MG63 (cell line): ENCODE measurements at places on chromosomes 7 and 10.

DNA sequence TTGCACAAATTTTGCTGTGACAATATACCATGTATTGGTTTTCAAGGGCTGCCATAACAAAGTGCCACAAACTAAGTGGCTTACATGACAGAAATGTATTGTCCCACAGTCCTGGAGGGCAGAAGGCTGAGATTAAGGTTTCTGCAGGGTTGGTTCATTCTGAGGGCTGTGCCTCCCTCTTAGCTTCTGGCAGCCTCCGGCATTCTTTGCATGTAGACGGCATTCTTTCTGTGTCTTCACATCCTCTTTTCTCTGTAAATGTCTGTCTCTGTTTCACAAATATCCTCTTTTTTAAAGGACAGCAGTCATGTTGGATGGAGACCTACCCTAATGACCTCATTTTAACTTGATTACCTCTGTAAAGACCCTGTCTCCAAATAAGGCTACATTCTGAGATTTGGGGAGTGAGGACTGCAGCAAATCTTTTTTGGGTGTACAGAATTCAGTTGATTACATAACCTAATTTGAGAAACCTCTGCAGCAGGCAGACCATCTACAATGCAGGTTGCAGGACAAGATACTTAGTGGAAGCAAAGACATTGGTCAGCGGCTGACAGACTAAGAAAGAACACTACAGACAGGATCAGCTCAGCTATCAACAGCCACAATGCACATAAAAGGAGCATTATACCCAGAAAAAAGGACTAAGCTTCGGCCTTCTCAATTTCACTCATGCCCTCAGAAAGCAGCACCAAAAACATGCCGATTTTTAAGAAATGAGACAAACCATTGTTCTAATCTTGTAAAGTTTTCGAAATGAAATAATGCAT is 84.6 kb upstream of the FAM3C start:
- no peak for DNase-seq

DNA sequence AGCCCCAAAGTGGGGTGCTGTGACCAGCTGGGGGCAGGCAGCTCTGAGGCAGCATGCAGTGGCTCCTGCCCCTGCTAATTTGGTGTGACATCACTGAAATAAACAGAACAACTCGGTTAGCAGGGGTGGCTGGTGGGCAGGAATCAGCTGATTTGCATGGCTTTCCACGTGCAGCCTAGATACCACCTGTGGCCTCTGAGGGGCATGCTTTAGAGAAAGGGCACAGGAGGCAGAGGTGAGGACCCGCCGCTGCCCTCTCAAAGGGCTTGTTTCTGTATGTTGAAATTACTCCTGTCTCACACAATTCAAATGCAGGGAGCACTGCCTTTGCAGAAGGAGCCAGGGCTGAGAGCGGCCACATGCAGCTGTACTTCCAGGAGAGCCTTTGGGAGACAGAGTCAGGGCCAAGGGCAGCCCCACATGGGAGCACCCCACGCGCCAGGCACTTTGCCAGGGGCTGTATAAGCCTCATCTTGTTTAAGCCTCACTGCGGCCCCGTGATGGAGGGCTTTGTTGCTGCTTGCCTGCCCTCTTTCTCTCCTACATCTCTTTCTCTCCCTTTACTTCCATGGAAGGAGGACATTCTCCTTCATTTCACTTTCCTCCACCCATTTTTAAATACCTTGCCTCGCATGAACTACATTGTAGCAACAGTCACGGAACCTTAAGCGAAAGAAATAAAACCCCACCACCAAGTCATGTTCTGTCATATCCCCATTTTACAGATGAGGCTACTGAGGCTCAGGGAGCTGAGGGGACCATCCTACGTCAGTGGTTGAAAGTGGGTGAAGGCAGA is 137.7 kb downstream of the ZMIZ1 start:
- DNase-seq = no peak

DNA sequence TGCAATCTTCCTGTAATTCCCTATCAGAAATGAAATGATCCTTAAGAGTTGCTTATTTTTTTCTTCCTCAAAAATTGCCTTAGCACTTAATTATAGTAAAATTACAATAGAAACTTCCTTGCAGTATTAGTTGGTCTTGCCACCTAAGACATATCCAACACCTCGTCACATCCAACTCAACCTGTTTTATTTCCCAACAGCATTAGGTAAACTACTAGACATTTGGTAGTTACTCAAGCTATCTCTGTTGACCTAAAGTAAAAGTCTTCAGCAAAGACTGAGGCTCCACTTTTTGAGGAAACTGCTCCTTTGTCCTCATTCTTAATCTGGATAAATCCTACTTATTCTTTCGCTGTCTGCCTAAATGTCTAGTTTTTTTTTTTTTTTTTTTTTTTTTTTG is 20.4 kb downstream of the HIBADH start:
- no peak for DNase-seq

GRCh38 chr7:881441-882234 is 5.3 kb downstream of the GET4 start:
- no peak for DNase-seq

GRCh38 chr7:83873459-83873858 is 224.5 kb upstream of the SEMA3E start:
- no peak for DNase-seq

DNA sequence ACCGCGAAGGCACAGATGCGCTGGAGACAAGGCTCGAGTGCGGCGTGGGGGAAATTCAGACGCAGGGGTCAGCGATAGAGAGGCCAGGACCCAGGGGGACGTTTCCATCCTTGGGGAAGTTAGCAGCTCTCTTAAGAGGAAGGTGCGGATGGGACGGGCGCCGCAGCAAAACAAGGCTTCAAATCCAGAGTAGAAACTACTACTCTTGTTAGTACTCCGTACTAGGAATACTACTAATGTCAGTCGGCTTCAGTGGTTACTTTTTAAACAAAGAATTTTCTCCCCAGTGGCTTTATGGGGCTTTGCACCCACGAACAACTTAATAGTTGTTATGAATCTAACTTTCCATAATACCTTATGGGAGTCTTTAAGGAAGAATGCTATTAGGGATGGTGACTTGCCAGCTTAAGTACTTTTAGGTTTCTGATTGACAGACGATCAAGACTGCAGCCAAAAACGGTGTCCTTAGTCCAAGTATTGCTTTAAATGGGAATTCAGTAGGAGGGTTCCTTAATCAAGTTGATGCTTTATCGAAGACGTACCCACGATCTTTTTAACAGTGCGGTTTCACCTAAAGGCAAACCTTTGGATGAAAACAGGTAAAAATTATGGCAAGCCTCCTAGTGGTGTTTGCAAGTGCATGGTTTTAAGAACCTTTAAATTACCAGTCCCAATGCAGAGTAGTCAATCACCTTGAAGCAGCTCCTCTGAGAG is 812 bp upstream of the IDE start:
- no peak for DNase-seq

DNA sequence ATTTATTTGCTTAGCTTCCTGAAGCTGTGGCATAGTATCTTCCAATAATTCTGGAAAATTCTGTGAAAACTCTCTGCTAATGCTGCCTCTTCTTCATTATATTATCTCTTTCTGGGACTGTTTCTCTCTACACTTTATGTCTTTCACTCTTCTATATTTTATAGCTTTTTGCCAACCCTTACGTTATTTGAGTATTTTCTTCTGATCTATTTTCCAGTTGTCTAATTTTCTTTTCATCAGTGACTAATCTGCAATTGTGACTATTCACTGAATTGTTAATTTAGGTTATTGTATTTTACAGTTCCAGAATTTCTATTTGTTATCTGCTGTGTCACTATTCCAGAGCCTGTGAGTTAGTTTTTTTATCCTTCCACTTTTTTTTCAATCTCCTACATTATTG is 273.4 kb upstream of the PHYHIPL start:
- DNase-seq = no peak

DNA sequence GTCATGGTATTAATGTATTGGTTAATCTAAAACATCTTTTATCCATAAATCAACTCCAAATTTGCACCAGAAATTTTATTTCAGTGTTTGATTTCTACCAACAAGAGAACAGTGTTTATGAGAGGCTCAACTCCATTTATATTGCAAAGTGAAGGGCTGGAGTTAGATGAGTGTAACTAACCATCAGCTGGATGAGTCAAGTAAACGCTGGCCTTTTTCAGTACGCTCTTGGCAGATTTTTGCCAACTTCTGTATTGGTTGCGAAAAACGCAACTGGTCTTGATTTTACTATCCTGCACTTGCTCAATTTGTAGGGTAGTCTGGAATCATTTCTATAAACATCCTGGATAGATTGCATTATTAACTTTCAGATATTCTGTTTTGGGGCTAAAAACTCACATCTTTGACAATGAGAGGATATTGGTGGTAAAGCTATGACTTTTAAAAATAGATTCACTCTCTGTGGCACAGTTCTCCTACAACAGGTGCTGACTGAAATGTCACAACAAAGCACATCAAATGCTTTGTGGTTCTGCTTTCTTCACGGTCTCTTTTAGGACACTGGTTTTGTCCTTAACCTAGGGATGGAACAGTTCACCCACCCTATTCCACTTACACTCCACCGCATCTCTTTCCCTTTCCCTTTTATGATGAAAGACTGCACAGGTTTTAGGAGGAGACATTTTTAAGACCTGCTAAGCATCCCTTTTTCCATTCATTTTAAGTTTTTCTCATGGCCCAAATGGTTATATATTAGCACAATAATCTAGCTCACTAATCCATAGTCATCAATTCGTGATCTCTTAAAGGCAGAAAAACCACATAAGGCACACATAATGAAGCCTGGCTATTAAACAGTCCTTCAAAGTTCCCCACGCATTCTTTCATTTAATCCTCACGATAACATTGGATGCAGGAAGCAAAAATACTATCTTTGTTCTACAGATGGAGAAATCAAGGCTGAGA is 12.8 kb downstream of the CACNA2D1 start:
- DNase-seq = peak; percentile 12

DNA sequence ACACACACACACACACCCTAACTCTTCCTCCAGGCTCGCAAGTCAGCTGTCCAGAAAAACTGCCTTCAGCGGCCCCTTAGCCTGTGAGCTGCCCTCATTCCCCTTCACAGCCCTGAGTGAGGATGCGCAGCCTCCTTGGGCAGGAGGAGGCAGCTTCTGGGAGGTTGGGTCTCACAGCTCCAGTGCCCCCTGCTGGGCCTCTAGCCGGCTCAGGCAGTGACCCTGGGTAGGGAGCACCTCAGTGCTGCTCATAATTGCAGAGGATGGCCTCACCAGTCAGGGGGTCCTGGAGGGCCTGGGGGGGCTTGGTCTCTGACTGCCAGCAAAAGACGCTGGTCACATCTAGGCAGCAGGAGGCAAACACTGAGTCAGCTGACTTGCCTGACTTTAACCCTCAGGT is 43.7 kb downstream of the ZNF273 start:
- peak; percentile 36 for DNase-seq

GRCh38 chr7:25665374-25665773 is 437.1 kb upstream of the NPVF start:
- no peak for DNase-seq

- DNase-seq = no peak
These were observed 260.2 kb upstream of the PRKCQ start for GRCh38 chr10:6840201-6840691.

GRCh38 chr10:60798031-60798430 is 19.8 kb downstream of the CDK1 start:
- DNase-seq = peak; percentile 36

DNA sequence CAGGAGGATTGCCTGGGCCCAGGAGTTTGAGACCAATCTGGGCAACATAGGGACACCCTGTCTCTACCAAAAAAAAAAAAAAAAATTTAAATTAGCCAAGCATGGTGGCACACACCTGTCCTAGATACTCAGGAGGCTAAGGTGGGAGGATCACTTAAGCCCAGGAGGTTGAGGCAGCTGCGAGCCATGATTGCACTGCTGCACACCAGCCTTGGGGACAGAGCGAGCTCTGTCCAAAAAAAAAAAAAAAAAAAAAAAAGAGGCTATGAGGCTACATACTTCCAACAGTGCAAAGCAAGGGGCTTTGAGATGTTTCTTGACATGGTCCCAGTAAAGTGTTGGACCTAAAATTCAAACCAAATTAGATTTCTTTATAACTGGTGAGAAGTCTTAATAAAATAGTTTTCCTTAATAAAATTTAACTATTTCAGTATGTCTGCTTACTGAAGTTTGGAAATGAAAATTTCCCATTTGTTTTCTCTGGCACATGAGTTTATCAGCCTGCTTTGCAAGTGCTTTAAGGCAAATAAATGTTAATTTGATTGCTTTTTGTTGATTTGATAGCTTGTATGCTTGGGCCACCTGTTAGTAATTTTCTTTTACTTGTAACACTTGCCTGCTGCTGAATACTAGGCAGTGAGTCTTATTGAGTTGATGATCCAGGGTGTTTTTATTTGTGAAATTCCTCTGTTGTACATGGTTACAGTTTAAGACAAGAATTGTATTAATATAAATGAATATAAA is 16.1 kb downstream of the CALU start:
- no peak for DNase-seq

DNA sequence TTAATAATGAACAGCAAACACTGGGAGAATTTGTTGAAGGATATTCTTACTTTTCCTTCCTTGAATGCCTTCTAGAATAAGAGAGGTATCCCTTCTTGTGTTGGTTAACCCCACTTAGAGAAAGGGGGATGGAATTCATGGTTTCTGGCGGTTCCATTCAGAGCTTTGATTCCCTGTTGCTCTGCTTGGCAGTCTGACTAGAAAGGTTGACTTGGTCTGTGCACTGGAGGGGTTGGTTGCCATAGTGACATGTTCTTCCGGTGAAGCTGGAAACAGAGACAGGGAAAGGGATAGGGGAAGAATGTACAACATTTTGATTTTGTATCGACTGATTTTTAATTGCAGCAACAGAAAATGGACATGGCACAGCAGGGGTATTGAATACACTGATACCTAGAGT is 2.5 kb downstream of the TMEM178B start:
- DNase-seq = no peak

GRCh38 chr7:70435634-70436033 is 696.3 kb upstream of the GALNT17 start:
- no peak for DNase-seq

DNA sequence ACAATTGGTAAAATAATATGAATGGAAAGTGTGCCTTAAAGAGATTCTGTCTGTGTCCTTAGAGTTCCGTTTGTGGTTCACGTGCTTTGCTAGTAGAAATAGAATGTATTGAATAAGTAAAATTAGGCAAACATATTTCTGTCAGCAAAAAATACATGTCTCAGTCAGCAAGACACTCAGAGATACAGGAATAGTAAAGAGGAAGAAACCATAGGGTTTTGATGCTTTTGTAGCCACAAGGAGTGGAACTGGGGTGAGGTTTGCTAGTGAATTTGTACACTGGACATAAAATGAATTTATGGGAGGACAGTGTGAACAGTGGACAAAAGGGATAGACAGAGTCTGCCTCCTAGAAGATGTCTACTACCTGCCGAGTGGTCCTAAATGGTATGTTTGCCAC is 289.2 kb upstream of the NRP1 start:
- no peak for DNase-seq
